ENCODE measurements at places on chromosomes 16 and 17.

DNA sequence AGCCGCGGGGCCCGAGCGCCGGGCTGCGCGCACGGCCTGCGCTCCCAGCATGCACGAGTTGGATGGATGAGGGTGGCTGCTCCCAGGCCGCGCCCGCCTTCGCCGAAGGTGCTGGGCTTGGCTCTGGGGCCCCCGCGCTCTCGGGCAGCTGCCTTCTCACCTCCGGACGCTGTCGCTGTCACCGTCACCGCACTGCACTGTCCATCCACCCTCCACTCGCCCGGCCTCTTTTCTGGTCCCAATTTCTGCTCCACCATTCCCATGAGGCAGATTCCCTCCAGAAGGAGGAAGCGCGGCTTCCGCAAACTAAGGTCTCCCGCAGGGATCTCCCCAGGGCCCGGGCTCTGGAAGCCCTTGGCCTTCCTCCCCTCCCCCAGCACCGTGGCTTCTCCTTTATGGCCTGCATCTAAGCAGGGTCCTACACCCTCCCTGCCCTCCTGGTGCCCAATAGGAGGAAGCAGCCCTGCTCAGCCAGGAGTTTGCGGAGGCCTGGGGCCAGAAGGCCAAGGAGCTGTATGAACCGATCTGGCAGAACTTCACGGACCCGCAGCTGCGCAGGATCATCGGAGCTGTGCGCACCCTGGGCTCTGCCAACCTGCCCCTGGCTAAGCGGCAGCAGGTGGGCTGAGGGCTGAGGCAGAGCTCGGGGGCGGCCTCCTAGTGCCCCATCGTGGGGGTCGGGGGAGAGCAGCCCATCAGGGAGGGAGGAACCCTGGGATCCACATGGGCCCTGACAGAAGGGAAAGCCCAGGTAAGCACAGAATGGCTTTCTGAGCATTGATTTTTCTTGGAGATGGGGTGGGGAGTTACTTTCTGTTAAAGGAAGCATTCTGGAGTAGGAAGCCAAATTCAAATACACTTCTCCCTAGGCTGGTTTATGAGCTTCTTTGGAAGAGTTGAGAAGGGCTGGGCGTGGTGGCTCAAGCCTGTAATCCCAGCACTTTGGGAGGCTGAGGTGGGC, 899 bp downstream of the ACE start:
- no peak for DNase-seq

DNA sequence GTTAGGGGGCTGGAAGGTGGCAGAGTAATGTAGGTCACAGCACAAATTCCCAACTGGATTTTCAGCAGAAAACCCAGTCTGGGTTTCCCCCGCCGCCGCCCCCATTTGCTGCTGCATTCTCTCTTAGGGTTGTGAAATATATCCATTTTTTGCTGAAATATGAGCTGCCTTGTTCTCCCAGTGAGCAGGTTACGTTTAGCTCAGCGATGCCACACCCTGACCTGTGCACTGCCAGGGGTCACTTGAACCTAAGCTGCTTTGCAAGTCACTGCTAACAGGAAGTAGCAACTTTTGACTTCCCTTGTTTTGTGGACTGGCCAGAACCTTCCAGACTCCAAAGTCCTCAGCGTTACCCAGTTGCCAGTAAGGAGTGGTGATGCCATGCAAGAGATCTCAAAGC, 274.1 kb downstream of the CPPED1 start:
- no peak for DNase-seq

DNA sequence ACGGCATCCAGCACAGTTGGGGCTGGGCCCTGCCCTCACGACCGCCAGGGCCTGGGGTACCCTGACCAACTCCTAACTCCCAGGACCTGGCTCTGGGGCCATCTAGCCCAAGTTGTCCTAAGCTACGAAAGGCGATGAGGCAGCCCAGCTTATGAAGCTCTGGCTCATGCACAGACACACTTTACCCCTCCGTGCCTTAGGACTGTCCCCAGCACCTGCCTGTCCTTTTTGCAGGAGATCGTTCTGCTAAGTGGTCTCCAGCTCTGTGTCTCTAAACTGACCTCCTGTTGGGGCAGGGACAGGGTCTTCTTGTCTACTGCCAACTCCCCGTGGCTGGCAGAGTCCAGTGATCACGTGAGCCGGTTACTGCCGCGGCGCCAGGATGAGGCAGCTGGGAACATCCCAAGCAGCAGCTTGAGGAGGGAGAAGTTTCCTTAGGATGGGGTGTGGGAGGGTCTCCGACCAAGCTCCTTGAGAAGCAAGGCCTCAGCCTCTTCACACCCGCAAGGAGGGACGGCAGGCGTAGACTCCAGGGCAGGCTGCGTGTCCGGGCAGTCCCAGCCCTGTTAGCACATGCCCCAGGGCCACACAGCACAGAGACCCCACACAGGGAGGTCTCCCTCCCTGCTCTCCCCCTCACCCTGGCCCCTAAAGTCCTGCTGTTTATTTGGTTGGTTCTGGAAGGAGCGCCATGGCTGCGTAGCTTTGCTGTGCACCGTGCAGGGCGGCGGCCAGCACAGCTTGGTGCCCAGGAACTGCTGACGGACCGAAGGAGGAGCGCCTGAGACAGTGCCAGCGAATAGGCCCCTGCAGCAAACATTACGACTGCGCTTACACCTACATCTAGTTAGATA, 16.4 kb upstream of the METRNL start:
- no peak for DNase-seq

GRCh38 chr16:15538507-15538906, 104.1 kb downstream of the BMERB1 start:
- DNase-seq: no peak

GRCh38 chr17:33701910-33702309, 408.8 kb upstream of the ASIC2 start:
- no peak for DNase-seq

GRCh38 chr16:50301626-50302471, 35.5 kb downstream of the ADCY7 start:
- no peak for DNase-seq

DNA sequence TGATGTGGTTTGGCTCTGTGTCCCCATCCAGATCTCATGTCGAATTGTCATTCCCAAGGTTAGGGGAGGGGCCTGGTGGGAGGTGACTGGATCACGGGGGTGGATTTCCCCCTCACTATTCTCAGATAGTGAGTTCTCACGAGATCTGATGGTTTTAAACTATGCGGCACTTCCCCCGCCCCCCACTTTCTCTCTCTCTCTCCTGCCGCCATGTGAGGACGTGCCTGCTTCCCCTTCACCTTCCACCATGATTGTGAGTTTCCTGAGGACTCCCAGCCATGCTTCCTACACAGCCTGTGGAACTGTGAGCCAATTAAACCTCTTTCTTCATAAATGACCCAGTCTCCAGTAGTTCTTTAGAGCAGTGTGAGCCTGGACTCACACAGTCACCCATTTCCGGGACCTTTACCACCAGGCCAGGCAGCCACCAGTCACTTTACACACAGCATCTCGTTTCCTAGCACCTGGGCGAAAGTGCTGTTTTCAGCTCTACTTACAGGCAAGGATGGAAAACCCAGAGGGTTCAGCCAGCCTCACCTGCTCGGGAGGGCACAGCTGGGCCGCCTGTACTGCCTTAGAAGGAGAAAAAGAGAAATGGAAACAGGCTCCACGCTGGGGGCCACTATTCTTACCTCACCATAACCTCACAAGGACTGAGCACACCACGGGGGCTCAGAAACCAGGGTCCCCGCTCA, 13.8 kb upstream of the ZC3H18 start:
- DNase-seq: no peak

DNA sequence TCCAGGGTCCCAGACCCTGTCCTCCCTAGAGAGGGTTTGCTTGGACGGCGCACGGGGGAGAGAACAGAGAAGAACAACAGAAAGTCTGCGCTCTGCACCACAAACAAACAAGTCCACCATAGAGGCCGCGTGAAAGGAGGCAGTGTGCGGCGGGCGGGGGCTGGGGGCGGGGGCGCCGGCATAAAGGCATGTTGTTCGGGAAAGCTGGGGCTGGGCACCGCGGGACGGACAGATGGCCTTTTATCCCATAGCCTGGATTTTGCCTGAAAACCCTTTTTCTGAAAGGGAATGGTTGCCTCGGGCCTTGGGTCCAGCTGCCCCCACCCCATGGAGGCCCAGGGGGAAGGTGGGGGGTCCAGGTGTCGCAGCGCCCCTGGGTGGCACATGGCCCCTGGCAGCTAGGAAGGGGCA, 26.0 kb downstream of the FA2H start:
- no peak for DNase-seq

DNA sequence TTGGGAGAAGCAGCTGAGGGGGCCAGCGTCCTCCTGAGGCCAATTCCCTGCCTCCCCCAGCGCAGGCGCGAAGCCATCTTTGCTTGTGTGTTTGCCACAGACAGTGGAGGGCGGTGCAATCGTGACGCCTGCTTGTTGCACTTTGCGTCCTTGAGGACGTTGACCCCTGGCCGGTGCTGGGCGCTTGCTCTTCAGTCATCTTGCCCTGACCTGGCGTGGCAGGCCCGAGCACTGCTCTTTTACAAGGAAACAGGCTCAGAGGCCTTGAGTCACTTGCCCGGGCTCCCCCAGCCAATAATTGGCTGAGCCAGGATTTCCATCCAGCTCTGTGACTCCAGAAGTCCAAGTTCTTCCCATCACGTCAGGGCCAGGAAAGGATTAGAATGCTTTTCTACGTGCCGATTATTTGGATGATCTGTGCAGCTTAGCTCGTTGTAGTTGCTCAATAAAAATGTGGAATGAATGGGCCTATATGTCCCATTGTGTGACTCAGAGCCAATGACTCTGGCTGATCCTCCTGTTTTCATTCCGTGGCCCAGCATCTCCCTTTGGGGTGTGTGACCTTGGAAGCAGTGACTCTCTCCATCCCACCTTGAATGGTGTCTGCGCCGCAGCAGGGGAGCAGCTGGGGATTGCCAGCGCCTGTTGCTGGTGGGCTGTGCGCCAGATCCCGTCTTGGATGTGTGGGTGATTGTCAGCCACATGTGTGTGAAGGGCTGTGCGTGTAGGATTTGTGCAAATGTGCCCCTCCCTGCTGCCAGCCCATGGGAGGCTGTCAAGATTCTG, 214.1 kb downstream of the SEC14L1 start:
- no peak for DNase-seq

GRCh38 chr16:68378436-68379415, 67.9 kb downstream of the PRMT7 start:
- DNase-seq: no peak

DNA sequence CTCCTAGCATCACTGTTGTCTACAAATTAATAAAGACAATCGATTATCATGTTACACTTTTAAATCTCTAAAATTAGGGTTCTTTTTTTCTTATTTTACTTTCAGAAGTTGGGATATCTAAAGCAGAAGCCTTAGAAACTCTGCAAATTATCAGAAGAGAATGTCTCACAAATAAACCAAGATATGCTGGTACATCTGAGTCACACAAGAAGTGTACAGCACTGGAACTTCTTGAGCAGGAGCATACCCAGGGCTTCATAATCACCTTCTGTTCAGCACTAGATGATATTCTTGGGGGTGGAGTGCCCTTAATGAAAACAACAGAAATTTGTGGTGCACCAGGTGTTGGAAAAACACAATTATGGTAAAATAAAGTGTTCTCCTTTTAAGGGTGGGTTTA, 2.4 kb downstream of the RAD51C start:
- DNase-seq: no peak

DNA sequence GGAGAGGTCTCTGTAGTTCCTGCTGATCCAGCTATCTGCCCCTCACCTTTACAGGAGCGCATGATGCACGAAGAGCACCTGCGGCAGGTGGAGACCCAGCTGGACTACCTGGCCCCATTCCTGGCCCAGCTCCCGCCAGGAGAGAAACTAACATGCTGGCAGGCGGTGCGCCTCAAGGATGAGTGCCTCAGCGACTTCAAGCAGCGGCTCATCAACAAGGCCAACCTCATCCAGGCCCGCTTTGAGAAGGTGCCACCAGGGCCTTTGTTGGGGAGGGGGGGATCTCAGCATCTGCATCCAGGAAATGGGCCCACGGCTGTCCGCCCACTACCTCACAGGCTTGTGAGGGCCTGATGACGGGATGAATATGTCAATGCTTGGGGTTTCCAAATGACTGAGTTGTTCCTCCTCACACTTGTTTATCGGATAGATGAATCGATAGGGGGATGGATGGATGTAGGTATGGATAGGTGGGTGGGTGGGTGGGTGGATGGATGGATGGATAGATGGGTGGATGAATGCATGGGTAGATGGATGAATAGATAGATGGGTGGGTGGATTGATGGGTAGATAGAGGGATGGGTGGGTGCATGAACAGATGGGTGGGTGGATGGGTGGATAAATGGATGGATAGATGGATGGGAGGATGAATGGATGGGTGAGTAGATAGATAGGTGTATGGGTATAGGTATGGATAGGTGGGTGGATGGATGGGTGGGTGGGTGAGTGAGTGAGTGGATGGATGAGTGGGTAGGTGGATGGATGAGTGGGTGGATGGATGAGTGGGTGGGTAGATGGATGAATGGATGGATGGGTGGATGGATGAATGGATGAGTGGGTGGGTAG, 7.0 kb upstream of the KATNB1 start:
- no peak for DNase-seq

- DNase-seq: no peak
These were observed 64.5 kb downstream of the NUP88 start for GRCh38 chr17:5354886-5355415.

GRCh38 chr16:88871349-88871702, 4.9 kb upstream of the PABPN1L start:
- no peak for DNase-seq

GRCh38 chr17:62857526-62857925, 49.4 kb upstream of the MARCHF10 start:
- DNase-seq: no peak

GRCh38 chr17:45223539-45224528, 2.1 kb downstream of the FMNL1 start:
- no peak for DNase-seq

DNA sequence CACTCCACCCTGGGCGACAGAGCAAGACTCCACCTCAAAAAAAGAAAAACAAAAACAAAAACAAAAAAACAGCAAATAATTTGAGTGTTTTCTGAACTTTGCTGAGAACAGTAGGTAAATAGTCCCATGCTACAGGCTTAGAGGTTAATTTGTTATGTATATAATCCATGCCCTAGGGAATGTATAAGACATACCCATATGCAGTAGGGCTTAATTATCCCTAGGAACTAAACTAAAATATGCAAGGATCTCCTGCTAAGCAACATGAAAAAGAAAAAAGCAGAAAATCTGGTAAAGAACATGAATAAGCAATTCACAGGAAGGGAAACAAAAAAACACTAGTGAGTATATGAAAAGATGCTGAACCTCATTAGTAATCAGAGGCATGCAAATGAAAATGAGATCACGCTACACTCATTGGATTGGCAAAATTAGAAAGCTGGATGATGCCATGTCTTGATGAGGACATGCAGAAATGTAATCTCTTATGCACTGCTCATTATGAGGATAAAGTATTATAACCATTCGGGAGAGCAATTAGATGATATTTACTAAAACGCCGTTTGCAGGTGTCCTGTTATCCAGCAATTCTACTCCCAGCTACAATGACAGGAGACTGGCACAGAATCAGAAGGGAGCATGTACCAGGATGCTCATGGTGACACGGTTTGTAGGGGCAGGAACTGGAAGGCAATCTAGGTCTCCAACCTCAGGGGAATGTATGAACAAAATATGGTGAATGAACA, 5.6 kb downstream of the KCTD13 start:
- DNase-seq: no peak
